ENCODE measurements at places on chromosomes 6 and 20. TPM values are rescaled to one million over a fixed set of nuclear protein-coding genes. Genes with fewer than 3 reads are reported as not detected.

DNA sequence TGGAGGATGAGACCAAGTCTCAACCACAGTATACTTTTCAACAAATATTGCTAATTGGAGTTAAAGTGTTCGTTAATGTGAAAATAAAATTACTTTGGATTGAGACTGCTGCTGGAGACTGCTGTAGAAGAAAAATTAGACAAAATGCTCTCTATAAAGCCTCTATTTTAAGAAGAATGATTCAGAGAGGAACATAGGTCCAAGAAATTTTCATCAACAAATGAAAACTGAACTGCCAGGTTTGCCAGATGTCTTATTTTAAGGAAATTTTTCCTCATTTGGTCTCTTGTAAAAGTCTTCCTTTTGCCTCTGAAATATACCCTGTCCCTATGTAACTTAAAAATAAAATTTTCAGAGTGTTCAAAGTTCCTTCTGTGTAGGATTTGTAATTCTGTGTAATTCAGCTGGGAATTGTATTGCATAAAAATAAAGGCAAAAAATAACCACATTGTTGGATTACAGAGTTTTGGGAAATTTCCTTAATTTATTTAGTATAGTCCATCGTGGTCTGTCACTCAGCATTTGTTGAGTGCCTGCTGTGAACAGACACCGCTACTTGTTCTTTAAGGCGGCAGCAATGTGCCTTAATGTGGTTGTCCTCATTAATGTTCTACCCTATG lies 27.4 kb downstream of the ANKS1A start:
- DNase-seq: no peak

- no peak for DNase-seq
Measured at GRCh38 chr6:141486942-141487341, 645.8 kb upstream of the GJE1 start.

- DNase-seq: no peak
Measured at GRCh38 chr6:45419571-45420082, 41.9 kb upstream of the SUPT3H start.

- DNase-seq: no peak
Measured at GRCh38 chr20:33552519-33552918, 62.6 kb downstream of the CBFA2T2 start.

HMGCLL1 gene
- 0.25 TPM for total RNA-seq

TRIM10 gene
- not detected for total RNA-seq

Data from kidney epithelial cell (primary cell).